ENCODE measurements at places on chromosomes 4 and X.

GRCh38 chrX:13357925-13358324 lies 38.1 kb upstream of the ATXN3L start:
- no peak for DNase-seq

DNA sequence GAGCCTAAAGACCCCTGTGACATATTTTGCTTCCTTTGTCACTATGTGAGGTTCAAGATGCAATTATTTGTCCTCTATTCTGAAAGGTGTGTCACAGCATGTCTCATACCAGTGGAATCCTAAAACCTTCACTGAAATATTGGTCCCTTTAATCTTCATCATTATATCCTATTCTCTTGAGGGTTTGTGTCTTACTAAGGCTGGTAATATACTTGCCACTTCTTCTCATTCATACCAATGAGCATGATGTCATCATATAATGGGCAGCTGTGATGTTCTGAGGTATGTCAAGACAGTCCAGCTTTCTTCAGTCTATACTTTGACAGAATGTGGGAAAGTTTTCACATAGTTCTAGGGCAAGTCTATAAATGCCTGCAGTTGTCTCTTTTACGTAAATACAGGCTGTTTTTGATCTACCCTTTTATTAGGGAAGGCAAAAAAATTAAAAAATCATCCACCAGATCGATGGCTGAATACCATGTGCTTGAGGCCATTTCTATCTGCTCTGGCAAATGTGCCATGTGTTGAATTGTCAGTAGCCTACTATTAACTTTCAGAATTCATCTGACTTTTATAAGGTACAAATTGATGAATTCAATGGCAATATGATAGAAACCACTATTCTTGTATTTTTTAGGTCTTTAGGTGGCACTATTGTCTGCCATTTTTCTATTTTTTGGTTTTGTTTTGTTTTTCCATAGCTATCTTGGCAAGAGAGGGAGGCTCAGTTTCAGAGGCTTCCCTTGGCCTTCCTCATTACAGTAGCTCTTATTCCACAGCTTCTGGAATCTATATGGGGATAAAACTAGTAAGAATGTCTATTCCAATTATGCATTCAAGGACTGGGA lies 209.0 kb downstream of the PPARGC1A start:
- no peak for DNase-seq

GRCh38 chrX:108736509-108737479 lies at the start of gene IRS4:
IRS4 (minus strand) TSS chrX:108736563.
- no peak for DNase-seq

- no peak for DNase-seq
Measured at GRCh38 chr4:4401036-4401435, 14.1 kb downstream of the NSG1 start.

DNA sequence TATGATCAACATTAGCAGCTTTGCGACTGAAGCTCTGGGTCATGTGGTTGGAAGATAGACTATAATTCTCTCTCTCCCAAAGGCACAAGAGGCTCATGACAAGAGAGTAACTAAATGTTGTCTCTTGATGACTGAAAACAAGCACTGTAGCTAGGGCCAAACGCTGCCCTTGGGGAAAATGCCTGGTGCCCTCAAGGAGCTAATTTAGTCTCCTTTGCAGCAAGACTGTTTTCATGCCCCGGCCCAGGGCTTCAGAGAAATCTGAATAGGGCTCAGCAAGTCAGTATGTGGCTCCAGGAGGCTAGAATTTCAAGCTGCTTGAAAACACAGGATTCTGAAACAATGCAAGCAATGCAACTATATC lies 411.9 kb downstream of the GPAT3 start:
- DNase-seq, result no peak

DNA sequence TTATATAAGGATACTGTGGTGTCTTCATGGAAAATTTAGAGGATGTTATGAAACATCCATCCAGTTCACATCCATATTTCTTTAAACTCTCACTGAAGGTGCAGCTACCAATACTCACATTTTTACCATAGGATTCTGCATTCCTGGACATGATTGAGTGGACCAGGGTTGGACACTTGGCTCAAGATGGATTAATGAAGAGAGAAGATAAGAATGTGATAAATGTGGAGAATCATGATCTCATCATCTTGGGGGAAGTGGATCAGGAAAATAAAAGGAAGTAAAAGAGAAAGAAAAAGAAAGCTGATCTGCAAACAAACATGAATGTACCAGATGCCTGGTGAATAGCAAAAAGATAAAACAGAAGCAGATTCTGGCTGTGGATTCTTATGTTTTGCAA lies 175.4 kb downstream of the NPFFR2 start:
- DNase-seq, result no peak

DNA sequence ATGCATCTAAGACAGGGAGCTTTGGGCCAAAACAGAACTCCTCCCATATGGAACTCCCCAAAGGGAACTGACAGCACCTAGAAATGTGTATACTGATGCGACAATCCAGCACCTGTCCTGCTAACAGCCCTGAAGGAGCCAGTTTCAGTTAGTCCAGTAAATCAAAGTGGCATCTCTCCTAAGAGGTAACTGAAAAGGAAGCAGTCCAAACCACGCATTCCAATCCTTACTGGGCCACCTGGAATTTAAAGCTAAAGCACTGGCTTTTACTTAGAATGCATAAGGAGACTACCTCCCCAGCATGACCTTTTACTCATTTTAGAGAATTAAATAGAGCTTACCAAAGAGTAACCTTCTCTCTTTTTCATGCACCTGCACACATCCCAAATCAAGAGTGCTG lies 586.8 kb upstream of the PITX2 start:
- DNase-seq, result no peak

DNA sequence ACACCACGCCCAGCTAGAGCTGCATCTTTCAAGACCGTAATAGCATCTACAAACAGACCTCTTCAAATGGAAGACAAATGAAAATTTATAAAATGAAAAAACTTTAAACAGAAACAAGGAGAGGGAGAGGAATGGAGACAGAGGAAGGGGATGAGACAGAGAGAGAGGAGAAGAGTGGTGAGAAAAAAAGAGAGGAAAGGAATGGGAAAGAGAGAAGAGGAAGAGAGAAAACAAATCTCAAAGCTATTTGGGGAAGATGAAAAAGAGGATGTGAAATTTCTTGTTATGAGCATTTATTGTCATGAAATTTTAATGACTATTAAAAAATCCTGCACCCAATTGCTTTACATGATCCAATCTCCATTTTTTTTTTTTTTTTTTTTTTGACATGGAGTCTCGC lies 726.9 kb downstream of the GRID2 start:
- no peak for DNase-seq

- DNase-seq, result no peak
Measured at GRCh38 chr4:156957556-156957955, 14.0 kb downstream of the PDGFC start.

DNA sequence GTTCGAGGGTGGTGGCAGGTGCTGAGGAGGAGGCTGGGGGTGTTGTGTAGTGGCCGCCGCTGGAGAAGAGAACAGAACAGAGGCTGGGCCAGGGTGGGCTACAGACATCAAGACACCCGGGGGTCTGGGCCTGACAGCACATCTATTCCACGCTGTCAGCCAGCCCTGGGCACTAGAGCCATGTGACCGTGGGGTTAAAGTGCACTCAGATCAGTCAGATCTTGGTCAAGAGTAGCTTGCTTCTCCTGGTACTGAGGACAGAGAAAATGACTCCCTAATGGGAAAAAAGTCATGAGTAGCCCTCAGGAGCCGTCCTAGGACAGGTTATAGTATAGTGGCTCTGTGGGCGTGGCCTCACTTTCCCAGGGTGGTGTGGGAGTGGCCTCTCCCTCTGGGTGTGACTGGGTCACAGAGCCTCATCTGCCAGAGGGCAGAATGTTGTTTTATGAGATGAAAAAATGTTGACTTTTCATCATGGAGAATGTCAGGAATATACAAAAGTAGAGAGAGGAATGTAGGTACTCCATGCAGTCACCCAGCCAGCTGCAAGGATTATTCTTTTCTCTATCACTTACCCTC lies 19.4 kb downstream of the TRMT44 start:
- no peak for DNase-seq

- no peak for DNase-seq
Measured at GRCh38 chr4:61517144-61517543, 317.0 kb downstream of the ADGRL3 start.

All from stimulated activated CD4-positive, alpha-beta T cell treated with anti-CD3 and anti-CD28 coated beads, Interleukin-2, amount 100 ng/mL, for 4 hours (primary cell).